ENCODE measurements at places on chromosomes 3 and 15.

DNA sequence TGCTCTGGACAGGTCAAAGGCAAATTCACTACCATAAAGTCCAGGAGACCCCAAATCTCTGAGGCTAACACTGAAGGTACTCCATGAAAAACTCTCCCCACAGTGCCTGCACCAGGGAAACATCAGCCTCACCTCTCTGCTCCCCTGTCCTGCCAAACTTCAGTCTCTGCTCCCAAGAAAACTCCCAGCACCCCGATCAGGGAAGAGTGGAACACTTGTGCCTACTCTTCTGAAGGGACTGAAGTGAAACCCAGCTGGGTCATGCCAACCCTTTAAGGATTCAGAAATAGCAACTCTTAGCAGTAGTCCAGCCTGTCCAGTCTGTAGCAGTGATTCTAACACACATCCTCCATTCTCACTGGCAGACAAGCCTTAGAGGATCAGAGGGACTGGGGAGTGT is 124.2 kb downstream of the FAM174B start:
- DNase-seq: no peak

DNA sequence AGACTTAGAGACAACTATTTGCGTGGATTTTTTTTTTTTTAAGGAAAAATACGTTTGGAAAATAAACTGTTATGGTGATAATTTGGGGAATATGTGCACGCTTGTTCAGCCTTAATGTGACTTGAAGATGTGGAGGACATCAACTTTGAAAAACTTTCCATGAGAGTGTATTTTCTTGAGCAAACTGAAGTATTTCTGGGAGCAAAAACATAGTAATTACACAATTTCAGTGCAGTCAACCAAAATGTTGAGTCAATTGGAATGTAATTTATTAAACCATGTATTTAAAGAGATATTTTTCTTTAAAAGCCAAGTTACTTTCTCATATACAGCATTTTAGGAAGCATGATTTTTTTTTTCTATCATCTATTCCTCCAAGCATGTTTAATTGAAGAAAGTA is 80.3 kb upstream of the FLNB start:
- no peak for DNase-seq

- DNase-seq: no peak
Measured at GRCh38 chr15:25059698-25060471, 105.1 kb downstream of the SNRPN start.

GRCh38 chr3:134614955-134615354 is 35.9 kb downstream of the KY start:
- DNase-seq: no peak

DNA sequence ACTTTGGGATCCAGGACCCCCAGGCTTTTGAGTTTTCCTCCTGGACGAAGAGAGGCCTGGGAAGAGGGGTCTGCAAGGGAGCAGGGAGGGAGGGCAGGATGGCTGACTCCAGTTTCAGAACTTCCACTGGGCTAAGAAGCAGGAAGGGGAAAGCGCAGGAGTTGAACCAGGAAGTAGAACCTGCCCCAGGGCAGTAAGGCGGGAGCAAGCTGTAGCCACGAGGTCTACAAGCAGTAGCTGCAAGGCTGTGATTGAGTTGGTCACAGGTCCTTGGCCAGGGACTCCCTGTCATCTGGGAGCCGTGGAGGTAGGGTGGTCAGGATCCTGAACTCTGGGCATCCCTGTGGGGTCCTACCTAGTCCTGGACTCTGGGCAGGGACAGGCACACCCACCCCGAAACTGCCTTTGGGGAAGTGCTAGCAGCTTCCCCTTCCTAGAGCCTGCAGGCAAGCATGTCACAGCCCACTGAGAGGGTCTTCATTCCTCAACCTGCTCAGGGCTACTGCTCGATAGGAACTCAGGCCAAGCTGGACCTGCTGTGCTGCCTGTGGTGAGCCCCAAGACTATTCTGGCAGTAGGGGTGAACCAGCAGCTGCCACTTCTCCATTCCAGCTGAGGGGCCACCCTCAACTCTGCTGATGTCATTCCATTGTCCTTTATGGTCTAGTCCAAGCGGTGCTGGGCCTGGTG is 5.8 kb upstream of the GNAI2 start:
- peak; percentile 40 for DNase-seq

DNA sequence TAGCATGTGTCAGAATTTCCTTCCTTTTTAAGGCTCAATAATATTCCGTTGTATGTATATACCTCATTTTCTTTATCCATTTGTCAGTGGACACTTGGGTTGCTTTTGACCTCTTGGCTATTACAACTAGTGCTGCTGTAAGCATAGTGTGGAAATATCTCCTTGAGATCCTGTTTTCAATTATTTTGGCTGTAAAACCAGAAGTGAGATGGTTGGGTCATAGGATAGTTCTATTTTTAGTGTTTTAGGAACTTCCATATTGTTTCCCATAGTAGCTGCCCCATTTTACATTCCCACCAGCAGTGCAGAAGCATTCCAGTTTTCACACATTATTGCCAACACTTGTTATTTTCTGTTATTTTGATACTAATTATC is 70.4 kb upstream of the C15orf39 start:
- DNase-seq: peak; percentile 58

GRCh38 chr3:140709751-140710150 is 31.9 kb downstream of the TRIM42 start:
- no peak for DNase-seq

- DNase-seq: peak; percentile 93
Measured at GRCh38 chr3:13011573-13012220, 61.5 kb downstream of the IQSEC1 start.

Data from NB4 (cell line).